ENCODE measurements at places on chromosomes 16 and 17.

DNA sequence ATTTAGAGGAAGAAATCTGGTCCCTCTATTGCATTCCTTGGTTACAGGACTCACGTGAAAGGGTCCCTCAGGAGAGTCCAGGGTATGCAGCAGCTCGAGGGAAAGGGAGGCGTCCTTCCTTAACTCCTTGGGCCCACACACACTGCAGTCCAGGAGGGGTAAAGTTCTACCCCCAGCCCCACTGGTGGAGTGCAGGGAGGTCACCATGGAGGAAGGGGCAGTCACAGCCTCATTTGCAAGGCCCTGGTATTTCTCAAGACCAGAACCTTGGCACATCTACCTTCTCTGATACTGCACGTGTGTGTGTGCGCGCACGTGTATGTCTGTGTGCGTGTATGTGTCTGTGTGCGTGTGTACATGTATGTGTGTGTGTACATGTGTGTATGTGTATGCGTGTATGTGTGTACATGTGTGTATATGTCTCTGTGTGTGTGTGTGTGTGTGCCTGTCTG lies 11.1 kb downstream of the HIC1 start:
- DNase-seq = no peak

DNA sequence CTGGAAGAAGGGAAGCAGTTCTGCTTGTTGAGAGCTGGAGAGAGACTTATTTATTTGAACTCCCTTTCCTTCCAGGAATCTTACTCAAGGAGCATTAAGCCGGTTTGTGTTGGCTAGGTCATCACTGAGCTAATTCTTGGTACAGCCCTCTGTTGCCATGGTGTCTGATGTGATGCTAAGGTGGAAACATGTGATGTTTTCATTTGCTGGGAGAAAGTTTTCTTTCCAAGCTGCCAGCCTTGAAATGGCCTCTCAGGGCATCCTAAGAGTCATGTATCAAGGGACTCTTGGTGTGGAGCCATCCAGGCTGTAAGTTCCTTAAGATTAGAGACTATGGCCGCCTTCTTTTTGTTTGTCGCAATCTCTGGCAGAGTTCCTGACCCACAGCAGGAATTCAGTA lies 4.2 kb downstream of the PSKH1 start:
- DNase-seq = peak; percentile 71

DNA sequence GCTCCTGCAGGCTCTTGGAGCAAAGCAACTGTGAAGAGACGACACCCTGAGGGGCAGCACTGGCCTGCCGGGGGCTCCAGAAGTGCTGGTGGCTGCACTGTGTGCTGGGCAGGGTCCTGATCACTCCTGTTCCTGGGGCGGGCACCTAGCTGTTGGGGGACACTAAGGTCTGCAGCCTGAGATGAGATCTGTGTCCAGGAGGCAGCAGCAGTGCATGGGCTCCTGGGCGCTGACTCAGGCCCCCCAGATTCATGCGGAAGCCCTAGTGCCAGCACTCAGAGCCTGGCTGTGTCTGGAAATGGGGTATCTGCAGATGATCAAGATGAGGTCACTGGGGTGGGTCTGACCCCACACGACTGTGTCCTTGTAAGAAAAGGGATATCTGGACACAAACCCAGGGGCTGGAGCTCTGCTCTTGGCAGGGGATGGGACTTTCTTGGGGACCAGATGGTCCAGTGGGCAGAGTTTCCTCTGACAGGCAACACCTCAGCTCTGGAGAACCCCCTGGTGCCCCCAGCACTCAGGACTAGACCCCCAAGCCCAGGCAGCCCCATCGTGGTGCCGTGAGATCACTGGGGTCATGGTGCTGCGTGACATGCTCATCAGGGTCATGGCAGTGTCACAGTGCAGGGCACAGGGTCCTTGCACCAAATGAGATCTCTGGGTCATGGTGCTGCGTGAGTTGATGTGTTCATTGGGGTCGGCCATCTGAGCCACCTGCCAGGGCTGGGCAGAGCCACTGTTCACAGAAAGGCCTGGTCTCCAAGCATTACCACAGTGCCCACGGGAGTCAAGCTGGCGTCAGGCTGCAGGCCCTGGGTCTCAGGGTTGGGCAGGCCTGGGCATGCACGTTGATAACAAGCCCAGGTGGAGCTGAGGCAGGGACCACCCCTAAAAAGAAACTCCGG lies 9.5 kb downstream of the FAAP100 start:
- no peak for DNase-seq

DNA sequence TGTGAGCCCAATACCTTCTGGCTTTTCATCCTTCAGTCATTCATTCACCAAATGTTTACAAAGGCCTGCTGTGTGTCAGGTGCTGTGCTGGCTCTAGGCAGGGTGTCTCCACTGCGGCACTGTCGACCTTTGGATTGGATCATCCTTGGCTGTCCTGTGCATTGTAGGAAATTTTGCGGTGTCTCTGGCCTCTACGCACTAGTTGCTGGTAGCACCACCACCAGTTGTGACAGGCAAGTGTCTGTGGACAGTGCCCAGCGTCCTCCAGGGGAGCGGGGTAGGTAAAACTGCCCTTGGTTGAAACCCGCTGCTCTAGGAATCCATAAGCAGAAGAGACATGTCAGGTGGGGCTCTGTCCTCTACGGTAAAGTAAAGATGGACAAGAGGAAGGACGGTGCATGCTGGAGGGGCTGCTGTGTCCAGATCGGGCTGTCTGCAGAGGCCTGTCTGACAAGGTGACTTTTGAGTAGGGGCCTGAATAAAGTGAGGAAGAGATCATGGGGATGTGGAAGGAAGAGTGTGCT lies 123.7 kb downstream of the SNX29 start:
- no peak for DNase-seq

DNA sequence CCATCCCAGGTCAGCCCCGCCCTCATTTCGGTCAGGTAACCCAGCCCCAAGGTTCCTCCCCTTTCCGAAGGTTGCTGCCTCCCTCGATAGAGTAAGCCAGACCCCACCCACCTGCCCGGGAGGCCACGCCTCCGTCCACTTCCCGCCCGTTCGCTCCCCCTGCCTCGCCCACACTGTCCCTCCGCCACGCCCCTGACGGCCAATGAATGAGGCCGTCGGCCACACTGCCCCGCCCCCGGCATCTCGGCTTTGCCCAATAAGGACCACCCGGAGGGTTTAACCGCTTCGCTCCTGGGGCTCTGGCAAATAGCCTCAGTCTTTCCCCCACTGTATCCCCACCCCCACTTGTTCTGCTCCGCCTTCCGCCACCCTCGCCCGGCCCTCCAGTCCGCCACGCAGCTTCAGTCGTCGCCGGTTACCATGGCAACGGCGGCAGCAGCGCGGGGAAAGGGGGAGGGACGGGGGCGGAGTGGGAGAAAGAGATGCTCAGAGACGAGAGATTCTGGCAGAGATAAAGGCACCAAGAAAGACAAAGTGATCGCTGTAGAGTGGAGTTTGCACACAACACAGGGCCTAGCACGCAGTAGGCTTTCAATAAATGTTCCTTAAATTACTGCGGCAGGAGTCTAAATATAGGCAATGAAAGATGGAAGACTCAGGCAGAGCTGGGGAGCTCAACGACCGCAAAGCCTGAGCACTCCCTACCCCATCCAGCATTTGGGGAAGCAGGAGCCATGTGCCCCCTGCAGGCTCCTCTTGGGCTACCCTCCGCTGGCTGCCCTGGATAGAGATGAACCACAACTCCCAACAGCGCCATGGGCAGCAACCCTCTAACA lies 5.1 kb downstream of the DLG4 start:
- peak; percentile 97 for DNase-seq

DNA sequence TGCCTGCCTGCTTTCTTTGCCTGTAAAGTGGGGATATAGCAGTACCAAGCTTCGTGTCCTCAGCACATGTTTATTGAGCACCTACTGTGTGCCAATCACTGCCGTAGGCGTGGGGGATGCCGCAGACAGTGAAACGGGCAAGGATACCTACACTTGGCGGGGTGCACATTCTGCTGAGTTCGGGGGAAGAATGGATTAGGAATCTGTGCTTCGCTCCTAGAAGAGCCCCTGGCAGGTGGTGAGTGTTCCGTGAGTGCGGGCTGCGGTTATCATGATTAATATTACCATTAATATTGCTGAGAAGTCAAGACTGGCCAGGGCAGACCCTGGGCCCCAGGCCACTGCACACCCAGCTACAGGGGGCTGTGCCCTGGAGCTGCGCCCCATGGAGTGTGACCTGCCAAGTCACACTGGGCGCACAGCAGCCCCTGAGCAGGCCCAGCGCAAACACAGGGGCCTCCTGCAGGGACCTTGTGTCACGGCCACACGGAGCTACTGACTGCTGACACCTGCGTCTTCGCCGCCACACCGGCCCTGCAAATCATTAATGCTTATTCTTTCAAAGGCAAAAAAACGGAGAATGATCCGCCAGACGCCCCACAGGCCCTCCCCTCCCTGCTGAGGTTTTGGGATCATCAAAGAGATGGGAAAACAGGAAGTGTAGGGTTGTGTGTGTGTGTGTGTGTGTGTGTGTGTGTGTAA lies 213.4 kb upstream of the GSE1 start:
- no peak for DNase-seq

DNA sequence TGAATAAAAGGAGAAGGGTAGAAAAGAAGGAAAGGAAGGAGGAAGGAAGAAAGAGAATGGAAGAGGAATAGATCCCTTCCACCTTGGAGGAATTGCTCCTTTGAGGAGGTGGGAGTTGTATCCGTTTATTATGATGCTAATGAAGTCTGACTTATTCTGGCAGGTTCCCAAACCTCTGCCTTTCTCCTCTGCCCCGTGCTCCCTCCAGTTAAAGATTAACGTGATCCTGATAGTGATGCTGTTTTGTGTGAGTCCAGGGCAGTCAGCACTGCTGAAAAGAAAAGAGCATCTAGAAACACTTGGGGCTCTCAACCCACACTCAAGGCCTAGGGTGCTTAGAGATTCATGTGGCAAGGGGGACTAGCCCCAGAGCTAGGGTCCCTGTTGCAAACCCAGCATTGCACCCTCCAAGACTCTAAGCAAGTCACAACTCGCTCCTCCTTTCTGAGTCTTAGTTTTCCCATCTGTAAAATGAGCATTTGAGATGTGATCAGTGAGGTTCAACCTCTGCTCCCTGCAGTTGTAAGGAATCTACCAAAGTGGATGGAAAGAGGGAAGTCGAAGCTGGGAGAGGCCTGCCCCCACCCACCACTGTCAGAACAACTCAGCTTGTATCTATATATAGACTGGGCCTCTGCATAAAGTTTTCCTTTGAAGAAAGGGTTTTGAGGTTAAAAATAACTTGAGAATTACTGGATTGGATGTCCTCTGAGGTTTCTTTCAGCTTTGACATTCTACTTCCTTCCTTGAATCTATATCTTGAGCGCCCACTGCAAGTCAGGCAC lies 46.9 kb upstream of the TMEM132E start:
- DNase-seq = no peak

- no peak for DNase-seq
These were observed 12.0 kb downstream of the EEF2K start for GRCh38 chr16:22217890-22218730.

DNA sequence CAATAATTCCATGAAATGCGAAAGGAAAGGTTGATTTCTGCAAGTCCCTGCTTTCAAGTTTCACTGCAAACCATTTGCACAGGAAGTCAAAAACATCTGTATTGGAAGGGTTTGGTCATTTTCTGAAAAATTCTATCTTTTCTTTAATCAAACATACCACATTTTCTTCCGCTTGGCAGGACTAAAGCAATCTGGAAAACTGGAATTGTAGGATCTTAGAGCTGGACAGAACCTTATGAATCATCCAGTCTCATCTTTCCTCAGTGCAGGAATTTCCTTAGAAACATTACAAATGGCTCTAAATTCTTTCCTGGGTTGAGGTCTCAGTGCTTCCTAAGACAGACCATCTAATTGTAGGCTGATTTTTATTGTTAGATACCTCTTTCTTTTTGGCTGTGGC lies 111.5 kb upstream of the ELAC2 start:
- DNase-seq = no peak

GRCh38 chr16:47920709-47921108 lies 235.1 kb downstream of the ABCC12 start:
- no peak for DNase-seq

- DNase-seq = no peak
These were observed 17.0 kb downstream of the SOST start for GRCh38 chr17:43741636-43742035.

- no peak for DNase-seq
These were observed 74.4 kb downstream of the MRM1 start for GRCh38 chr17:36675786-36676185.

DNA sequence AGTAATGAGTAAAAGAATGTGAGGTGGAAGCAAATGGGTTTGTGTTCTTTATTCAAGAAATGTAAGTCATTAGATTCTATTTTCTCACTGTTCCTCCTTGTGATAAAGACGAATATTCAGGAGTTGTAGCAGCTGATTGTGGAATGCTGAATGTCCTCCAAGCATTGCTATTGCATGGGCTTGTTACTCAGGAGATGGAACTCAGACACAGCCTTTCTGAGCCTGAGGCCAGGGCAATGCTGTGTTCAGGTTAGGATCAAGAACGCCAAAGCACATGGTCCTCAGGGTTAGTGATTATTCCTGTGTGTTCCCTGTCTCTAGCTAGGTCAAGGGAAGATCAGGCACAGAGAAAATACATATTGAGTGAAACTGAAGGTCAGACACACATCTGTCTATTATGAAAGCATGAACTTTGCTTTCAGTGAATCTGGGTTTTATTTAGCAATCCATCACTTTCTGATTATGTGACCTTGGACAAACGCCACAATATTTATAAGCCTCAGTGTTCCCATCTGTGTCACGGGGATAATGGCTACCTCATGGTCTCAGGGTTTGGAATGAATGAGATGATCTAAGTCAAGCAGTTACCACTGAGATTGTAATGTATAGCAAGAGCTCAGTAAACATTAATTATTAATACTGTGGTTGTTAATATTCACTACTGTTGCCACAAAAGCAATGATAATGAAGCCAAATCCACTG lies 426.8 kb upstream of the DYNLRB2 start:
- no peak for DNase-seq

GRCh38 chr16:88956546-88957432 lies 20.2 kb downstream of the CBFA2T3 start:
- no peak for DNase-seq

GRCh38 chr17:71828182-71828596 lies 292.6 kb upstream of the SOX9 start:
- peak; percentile 8 for DNase-seq

DNA sequence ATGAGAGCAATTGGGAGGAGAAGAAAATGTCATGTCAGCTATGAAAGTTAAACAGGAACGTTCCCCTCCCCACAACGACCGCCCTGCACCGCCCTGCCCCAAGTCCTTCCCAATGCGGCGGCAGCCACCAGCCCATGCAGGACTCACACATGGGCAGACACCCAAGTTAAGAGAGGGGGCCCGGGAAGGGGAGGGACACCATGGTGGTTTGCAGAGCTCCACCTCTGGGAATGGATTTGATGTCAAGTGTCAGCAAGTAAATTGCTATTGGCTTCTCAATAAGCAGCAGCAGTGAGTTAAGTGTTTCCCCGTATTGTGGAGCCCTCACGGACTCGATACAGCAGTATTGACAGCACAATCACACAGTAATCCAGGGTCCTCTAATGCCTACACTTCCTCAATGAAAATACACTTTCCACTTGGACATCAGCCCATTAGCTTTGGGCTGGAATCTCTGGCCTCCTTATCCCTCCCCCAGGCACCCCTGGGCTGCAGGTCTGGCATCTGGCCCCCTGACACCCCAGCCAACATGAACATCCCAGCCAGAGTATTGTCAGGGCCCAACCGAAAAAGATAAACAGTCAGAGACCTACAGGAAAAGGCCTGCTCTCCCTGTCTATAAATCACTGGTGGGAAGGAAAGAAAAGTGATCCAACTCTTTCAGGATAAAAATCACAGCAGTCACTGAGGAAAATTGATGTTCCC lies 22.6 kb downstream of the ZFHX3 start:
- no peak for DNase-seq

GRCh38 chr16:68310437-68310773 lies 341 bp downstream of the SLC7A6OS start:
- DNase-seq = peak; percentile 61
